ENCODE measurements at places on chromosomes 16 and 17. TPM values are rescaled to one million over a fixed set of nuclear protein-coding genes. Genes with fewer than 3 reads are reported as not detected.
A peak's percentile ranks its signal among the peaks of the same experiment; 100 is the strongest.

GRCh38 chr16:35298460-35299243 lies 1839.2 kb downstream of the TP53TG3F start:
- DNase-seq: peak; percentile 69

Gene ITGA2B
- total RNA-seq: under 0.01 TPM

DNA sequence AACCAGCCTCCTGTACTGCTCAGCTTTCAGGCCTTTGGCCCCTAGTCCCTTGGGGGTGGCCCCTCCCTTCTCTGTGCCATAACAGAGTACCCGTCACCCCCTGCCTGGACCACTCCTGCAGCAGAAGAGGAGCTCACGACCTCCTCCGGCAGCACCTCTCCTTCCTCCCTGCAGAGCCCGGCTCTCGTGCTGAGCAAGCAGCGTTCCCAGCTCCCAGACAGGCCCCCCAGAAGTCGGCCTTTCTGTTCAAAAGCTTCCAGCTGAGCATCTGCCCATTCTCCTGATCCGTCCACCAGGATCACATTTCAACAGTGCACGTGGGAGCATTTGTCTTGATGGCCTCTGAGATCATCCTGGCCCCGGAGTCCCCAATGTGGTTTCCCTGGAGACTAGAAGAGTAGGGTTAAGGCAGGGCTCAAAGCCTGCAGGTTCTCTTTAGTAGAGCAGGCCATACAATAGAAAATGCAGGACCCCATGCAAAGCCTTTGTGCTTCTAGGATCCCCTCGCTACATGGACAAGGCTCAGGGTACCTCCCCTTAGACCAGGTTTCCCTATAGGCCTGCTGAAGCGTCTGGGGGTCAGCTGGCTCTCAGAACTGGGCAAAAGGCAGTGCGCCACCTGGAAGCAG lies 35.6 kb downstream of the NLRC3 start:
- DNase-seq: no peak

GRCh38 chr16:65658349-65658748 lies 536.5 kb upstream of the CDH11 start:
- peak; percentile 99 for DNase-seq

DNA sequence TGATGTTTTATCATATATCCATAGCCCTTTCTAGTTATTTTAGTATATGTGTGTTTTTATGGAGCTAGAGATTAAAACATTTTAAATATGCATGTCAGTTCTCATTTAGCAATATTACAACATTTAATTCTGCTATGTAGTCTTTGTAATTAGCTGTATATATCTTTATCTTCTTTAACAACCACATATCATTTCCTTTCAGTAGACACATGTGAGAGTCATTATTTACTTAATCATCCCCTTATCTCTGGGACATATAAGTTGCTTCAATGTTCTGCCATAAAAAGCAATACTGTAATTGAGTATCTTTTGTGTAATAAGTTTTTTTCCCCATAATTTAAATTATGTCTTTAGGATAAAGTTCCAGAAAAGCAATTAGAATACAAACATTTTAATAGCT lies 52.0 kb upstream of the CLEC3A start:
- DNase-seq: no peak

Gene RNF157
- not detected for total RNA-seq

Gene MT3
- total RNA-seq: not detected

- DNase-seq: no peak
These were observed 37.2 kb upstream of the ULK2 start for GRCh38 chr17:19904924-19905323.

Gene ST6GALNAC1
- 10.8 TPM for total RNA-seq

DNA sequence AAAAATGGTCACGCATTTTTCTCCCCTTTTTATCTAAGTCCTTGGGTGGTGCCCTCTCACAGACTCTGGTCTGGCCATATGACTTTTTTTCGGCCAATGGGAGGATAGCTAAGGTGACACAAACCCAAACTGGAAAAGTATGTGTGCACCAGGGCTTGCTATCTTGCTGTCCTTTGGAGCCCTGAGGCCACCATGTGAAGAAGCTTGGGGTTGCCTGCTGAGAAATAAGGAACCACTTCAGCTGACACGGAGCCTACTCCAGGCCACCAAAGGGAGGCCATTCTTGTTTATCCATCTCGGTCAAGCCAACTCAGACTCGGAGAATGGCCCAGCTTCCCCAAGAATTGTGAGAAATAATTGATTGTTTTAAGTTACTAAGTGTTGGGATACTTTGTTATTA lies 111.4 kb upstream of the ZFHX3 start:
- DNase-seq: no peak

DNA sequence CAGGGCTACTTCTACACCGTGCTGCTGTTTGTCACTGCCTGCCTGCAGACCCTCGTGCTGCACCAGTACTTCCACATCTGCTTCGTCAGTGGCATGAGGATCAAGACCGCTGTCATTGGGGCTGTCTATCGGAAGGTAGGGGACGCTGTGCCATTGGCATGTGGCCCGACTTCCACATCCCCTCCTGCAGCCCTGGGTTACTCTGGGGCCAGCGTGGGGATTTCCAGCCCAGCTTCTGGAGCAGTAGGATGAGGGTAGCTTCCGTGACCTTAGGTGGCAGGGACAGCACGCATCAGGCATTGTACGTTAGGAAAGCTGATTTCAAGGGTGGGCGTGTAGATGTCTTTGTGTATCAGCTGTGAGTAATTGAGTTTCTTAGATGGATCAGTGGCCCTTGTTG lies 96.5 kb downstream of the ABCC1 start:
- no peak for DNase-seq

GRCh38 chr17:78240839-78241238 lies 9.4 kb downstream of the TMEM235 start:
- DNase-seq: no peak

Gene SLC7A6
- total RNA-seq: 19.7 TPM

Gene TMEM220
- total RNA-seq: 0.90 TPM

Gene C17orf78
- total RNA-seq: not detected

- DNase-seq: no peak
These were observed 152.1 kb upstream of the CHMP6 start for GRCh38 chr17:80839511-80839941.

DNA sequence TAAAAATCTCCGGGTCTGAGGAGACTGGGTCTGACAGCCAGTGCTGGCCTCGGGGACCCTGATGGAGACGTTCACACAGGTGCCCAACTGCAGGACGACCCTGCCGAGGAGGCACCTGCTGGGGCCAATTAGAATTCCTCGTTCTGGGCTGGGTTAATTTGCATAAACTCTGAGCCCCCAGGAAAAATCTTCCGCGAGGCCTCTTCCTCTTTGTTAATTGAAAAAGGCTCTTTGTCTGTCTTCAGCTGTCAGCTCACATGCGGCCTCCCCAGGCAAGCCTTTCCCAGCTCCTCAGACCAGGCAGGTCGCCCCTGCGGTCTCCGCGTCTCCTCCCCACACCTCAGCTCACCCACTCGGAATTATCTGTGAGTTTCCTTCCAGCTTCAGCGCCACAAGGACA lies 400.2 kb downstream of the SEC14L1 start:
- DNase-seq: no peak

- DNase-seq: peak; percentile 83
These were observed 212.2 kb downstream of the AATF start for GRCh38 chr17:37160944-37161343.

GRCh38 chr17:15432807-15433611 lies 34.4 kb downstream of the CDRT4 start:
- DNase-seq: no peak

GRCh38 chr16:27638833-27639560 lies 89.1 kb downstream of the KATNIP start:
- DNase-seq: peak; percentile 47

Gene DPEP3
- not detected for total RNA-seq

Gene PAQR4
- total RNA-seq: 5.5 TPM

DNA sequence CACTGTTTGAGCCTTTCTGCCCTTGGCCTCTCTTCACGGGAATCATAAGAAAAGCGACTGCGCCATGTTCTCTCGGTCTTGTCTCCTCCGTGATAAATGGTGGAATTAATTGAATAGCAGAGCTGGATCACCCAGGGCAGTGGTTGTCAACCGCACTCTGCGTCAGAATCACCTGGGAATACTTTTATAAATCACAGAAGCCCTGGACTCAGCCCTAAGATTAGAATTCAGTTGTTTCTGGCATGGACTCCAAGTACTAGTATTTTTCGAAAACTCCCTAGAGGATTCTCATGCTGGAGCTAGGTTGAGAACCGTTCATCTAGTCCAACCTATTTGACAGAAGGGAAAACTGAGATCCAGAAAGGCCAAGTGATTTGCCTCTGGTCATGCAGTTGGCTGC lies 64.1 kb downstream of the SPACA3 start:
- DNase-seq: no peak

DNA sequence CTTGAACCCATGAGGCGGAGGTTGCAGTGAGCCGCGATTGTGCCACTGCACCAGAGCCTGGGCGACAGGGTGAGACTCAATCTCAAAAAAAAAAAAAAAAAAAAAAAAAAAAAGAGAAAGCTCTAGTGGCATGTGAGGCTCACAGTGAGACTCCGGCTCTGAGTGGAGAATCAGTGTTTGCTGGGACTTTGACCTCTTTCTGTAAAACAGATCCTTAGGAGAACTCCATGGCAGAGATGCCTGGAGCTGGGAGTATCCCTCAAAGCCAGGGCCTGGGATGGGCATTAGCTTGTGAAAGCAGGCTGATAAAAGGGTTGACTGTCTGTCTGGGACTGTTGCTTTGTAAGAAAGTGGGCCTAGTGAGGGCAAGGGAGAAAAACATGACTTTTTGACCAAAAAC lies 46.4 kb downstream of the ZNF207 start:
- DNase-seq: no peak

GRCh38 chr17:66829883-66830282 lies 5.0 kb upstream of the CACNG5 start:
- DNase-seq: no peak

GRCh38 chr17:31811101-31811500 lies 47.9 kb downstream of the COPRS start:
- no peak for DNase-seq

DNA sequence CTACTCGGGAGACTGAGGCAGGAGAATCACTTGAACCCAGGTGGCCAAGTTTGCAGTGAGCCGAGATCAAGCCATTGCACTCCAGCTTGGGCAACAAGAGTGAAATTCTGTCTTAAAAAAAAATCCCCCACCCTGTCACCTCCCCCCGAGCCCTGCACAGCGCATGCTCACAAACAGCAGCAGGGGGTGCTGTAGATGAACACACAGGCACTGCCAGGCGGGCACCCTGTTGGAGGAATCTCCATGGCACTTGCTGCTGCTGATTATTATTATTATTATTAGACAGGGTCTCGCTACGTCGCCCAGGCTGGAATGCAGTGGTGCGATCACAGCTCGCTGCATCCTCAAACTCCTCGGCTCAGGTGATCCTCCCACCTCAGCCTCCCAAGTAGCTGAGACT lies 24.6 kb downstream of the FZD2 start:
- no peak for DNase-seq

- DNase-seq: no peak
These were observed 1.9 kb downstream of the CDH11 start for GRCh38 chr16:65119901-65120401.

Gene CCDC43
- 46.1 TPM for total RNA-seq

Gene COX6A2
- not detected for total RNA-seq

- DNase-seq: no peak
These were observed 1.4 kb downstream of the RAP1GAP2 start for GRCh38 chr17:2797637-2798036.

DNA sequence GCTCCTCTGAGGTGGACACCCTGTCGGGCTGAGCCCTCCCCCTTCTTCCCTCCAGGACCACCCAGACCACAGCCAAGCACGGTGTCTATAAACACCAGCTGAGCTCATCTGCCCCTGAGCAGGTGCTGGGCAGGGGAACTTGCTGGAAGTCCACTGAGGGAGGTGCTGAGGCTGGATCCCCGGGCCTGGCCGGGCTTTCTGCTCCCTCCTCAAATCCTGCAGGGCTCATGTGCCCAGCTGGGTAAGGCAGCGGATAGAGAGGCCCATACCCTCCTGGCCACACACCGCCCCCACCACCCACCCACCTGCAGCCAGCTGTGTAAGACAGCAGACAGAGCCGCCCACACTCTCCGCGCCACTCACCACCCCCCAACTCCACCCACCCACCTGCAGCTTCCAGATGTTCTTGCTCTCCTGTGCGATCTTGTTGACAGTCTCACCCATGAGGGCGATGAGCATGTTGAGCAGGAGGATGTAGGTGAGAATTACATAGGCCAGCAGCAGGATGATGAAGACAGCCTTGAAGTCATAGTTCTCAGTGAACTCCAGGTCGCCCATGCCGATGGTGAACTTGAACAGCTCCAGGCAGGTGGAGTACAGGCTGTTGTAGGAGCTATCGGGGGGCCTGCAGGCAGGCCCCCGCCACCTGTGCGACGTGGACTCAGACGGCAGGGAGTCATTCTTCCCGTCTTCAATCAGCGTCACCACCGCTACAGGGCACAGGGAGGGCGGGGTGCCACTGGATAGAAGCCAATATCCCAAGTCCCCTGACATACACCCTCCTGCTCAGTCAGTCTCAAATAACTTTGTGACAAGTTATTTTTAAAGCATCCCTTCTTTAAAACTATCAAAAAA lies 15.9 kb upstream of the TRPV3 start:
- DNase-seq: no peak

Gene DERL2
- 19.8 TPM for total RNA-seq

- no peak for DNase-seq
These were observed 160.8 kb downstream of the CA10 start for GRCh38 chr17:51997723-51998122.

- DNase-seq: no peak
These were observed 775 bp upstream of the TERB1 start for GRCh38 chr16:66802159-66802558.

DNA sequence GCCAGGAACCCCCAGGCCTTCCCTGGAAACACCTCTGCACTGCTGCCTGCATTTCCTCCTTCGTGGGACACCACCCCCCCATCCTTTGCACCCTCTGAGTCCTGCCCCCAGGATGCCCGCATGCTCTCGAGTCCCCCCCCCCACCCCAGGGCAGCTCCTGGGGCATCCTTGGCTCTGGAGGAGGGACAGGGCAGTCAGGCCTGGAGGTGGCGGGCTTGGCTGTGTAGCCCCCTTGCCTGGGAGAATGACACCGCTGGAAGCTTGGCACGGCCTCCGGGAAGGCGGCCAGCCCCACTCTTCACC lies 98.9 kb upstream of the GSE1 start:
- no peak for DNase-seq

- peak; percentile 4 for DNase-seq
These were observed 123.1 kb downstream of the LYRM1 start for GRCh38 chr16:21023509-21024202.

GRCh38 chr16:69483611-69484010 lies 59.2 kb downstream of the CYB5B start:
- no peak for DNase-seq

Gene RFFL
- total RNA-seq: 20.1 TPM
